ENCODE measurements at places on chromosomes 3 and 15. TPM values are rescaled to one million over a fixed set of nuclear protein-coding genes. Genes with fewer than 3 reads are reported as not detected.

The STXBP5L gene
- total RNA-seq: not detected

The CYP8B1 gene
- not detected for total RNA-seq

The COL6A5 gene
- total RNA-seq: 0.05 TPM

The BUB1B gene
- total RNA-seq: 15.2 TPM

The SLC51B gene
- total RNA-seq: not detected

The HRH1 gene
- total RNA-seq: 23.5 TPM

The C3orf62 gene
- 2.3 TPM for total RNA-seq

The NR2E3 gene
- total RNA-seq: 0.10 TPM

DNA sequence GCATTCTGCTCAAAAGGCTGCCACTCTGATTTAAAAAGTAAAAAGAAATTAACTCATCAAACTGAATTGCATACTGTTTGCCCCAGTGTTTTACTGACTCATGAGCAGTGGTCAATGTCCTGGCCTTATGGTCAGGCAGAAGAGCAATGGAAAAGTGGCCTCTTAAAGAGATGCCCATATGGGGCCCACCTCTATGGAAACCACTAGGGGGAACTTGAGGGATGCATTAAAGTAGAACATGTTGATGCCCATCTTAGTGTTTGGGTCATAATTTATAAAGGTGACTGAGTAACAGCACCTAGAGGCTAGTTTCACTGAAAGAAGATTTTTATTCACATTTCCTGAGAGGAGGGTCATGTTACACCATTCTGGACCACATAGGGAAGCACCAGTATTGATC lies 66.5 kb upstream of the RNU6-1 start:
- DNase-seq: no peak

DNA sequence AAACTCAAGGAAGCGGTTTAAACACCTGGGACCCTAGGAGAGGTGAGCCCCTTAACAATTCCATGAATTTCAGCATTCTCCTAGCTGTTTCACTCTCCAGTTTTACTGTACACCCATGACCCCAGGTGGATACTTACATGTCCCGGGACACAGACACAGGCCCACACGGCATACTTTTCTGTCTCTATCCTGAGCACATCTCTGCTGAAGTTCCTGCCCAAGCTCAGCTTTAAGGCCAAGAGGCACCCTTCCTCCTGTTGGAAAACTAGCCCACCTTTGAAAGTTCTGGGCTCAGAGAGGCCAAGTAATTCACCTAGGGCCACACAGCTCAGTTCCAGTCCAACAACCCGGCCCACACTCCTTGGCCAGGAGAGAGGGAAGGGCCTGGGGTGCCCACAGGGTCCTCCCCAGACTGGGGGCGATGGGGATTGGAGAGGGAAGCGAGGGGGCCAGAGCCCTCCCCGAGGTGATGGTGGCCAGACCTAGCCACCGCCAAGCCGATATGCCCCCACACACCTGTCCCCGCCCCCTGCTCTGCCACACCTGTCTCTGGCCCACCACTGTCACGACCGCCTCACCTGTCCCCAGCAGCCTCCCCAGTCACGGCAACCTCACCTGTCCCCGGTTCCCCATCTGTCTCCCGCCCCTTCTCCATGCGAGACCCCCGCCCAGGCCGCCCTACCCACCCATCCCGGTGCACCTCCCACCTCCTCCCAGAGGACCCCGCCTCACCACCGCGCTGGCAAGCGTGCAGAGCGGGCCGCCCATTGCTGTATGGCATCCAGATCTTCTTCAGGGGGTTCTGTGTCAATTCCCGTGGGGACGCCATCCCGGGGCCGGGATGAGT lies 431 bp downstream of the PFKFB4 start:
- no peak for DNase-seq

GRCh38 chr3:139505829-139506386 lies 29.6 kb upstream of the RBP2 start:
- DNase-seq: no peak

DNA sequence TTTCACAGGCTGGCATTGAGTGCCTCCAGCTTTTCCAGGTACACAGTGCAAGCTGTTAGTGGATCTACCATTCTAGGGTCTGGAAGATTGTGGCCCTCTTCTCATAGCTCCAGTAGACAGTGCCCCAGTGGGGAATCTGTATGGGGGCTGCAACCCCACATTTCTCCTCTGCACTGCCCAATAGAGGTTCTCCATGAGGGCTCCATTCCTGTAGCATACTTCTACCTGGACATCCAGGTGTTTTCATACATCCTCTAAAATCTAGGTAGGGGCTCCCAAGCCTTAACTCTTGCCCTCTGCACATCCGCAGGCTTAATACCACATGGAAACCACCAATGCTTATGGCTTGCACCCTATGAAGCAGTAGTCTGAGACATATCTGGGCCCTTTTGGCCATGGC lies 15.1 kb upstream of the CCR2 start:
- DNase-seq: no peak

DNA sequence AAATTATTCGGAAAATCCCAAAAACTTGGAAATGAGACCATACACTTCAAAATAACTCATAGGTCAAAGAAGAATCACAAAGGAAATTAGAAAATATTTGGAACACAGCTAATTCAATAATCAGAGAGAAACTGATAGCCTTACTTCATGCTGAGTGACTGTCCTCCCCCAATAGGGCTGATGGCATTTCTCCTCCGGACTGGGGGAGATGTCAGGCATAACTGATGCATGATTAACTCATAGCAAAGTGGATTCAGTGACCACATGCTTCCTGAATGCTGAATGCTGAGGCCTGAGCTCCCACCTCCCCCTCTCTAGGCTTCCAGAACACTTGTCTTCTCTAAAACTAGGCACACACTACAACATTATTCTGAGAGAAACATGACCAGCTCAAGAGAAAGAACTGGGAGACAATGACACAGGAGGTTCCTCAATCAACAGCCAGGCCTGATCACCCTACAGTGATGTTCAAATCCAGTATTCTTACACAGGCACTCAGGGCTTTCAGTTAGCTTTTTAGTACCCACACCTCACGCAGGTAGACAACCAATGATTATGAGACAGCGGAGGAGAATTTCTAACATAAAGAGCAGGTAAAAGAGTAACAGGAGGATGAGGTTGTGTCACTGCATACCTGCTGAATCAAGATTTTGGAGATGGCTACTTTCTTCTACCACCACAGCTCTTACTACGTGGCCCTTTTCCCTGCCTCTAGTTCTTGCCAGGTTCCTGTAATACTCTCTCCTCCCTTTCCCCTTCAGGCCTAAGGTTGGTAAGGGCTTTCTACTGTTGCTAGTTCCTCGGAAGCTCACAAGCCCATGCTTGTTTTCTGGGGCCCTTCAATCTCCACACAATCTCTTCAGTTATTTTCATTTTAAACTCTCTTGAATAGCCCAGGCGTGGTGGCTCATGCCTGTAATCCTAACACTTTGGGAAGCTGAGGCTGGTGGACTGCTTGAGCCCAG lies 96.1 kb downstream of the FMN1 start:
- DNase-seq: no peak

- DNase-seq: no peak
Measured at GRCh38 chr15:41031232-41032078, 78.2 kb downstream of the CHAC1 start.

DNA sequence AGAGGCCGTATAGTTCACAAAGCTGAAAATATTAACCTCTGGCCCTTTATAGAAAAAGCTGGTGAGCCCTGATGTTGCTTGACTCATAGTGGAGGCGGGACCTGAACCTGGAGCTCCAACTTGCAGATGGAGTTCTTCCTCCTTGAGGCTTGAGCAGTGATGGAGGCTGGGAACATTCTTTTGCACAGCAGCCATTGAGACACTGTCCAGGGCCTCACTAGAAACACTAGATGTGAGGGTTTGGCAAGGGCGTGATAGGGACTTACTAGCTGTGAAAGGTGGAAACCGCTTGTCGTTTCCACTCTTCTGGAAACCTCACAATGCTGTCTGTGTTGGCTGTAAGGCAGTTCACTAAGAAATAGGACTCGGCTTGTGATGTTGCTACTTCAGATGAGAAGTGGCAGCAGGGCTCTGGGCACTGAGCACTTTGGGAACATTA lies 12.5 kb downstream of the SMAD6 start:
- no peak for DNase-seq

GRCh38 chr15:60090747-60091146 lies 86.6 kb downstream of the FOXB1 start:
- DNase-seq: no peak

DNA sequence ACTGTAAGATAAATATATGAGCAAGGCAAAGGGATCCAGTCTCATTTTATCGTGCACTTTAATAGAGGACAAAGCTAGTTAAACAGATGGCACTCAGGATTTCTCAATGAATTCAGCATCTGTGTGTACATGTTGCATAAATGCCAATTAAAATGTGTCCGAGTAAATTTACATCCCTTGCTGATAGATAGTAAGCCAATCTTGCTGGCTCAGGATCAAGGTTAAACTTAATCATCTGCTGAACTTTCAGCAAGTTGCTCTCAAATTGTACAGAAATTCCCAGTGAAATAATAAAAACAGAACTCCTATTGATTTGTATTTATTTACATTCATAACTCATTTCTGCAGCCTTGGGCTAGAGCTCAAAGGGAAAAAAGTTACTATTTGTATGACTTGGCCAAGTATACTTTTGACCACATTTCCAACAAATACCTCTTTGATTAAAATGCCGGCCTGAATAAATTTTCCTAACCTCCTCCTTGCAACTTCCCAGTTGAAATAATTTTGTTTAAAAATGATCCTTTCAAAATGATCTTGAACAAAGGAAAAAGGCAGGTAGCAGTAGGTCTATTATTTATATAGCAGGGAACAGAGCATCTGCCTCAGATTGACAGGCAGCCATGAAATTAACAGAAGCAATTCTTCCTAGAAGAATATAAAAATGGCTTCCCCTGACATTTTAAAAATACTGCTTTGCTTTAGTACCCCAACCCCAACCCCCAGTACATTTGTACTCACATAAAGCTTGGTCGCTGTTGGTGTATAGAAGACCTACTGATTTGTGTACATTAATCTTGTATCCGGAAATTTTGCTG lies 1001.9 kb downstream of the ROBO1 start:
- DNase-seq: no peak

DNA sequence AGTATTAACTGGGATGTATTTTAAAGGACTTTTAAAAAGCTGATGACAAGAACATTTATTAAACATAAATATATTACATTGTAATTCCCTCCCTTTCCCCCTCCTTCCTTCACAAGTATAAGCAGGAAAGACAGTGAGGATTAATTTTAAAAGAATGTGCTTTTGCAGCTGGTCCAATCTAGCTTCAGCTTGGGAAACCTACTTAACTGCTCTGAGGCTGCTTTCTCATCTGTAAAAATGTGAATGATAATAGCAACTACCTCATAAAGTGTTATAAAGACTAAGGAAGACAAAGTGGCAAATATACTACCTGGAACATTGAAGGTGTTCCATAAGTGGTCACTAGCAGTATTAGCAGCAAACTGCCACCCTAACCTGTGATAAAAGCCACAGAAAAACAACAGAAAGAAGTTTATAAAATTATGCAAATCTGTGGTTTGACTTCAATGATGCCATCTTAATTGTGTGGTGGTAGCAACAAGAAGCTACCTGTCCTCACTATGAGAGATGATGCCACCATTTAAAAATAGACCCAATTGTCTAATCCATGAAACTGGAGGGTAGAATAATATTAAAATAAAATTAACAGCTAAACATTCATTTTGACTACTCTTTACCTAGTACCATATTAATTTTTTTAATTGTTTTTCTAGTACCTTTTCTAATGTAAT lies 20.0 kb downstream of the DHX36 start:
- no peak for DNase-seq

DNA sequence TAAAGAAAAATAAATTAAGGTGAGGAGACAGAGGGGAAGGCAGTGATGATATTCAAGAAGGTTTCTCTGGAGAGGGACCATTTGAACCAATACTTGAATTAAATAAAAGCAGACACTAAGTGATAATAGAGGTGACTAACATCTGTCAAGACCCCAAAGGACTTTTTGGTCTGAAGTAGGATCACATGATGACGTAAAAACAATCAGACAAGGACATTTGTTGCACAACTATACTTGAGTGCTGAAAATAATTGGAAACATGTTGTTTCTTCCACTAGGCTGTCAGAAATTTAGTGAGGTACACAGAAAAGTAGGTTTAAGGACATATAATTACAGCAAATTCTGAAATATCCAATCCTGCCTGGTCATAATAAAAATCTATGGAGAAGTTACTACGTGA lies 179.5 kb downstream of the WNT5A start:
- DNase-seq: no peak

DNA sequence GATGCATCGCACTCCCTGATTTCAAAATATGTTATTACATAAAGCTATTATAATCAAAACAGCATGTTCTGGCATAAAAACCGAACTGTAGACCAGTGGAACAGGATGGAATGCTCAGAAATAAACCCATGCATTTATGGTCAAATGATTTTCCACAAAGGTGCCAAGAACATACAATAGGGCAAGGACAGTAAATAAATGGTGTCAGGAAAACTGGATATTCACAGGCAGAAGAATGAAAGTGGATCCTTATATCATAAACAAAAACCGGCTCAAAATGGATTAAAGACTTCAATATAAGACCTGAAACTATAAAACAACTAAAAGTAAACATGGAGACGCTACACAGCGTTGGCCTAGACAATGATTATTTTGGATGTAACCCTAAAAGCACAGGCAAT lies 22.6 kb downstream of the USP50 start:
- no peak for DNase-seq

GRCh38 chr15:92796161-92796611 lies 103.9 kb upstream of the CHD2 start:
- DNase-seq: no peak

- DNase-seq: no peak
Measured at GRCh38 chr3:69406163-69406562, 20.3 kb upstream of the FRMD4B start.

DNA sequence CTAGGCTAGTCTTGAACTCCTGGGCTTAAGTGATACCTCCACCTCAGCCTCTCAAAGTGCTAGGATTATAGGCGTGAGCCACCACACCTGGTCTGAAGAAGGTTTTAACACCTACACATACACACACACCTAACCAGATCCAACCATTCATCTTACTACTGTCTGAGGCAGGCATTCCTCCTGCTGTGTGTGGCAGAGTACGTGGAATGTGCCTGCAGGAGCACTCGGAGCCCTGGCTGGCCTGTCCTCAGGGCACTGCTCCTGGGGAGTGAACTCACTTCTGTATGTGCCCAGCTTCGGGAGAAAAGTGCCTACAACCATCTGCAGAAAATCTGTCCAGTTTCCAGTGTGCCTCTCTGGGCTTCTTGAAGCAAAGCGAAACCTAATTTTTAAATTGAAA lies 58.2 kb upstream of the LIMD1 start:
- no peak for DNase-seq

- no peak for DNase-seq
Measured at GRCh38 chr3:82938821-82939328, 1177.4 kb upstream of the GBE1 start.

All from glomerular endothelial cell (primary cell).